ENCODE measurements at places on chromosomes 11 and 22. TPM values are rescaled to one million over a fixed set of nuclear protein-coding genes. Genes with fewer than 3 reads are reported as not detected.

Gene TSPAN32
- 3.4 TPM for polyA plus RNA-seq

DNA sequence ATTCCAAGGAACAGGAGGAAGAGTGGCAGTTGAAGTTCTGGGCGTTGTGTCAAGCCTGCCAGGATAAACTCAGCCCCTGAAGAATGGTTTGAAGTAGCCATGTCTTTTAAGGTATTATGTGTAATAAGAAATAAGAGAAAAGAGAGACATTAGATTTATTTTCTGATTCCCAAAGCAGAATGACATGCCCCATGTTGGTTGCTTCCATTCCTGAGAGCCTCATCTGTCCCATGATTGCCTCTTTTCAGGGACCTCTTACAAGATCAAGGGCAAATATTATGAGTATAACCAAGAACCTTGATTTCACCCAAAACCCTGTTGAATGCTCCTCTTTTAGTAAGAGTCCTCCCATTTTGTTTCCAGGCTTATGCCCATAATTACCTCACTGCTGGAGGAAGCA, at the start of gene OR8D2:
Gene OR8D2 (minus strand): TSS at position 101 of the 400 bp plus-strand sequence. CDS start 0 bp downstream, at position 101.
- no peak for DNase-seq

- no peak for DNase-seq
Observed at GRCh38 chr11:129853518-129854231, 38.0 kb downstream of the TMEM45B start.

- DNase-seq = no peak
Observed at GRCh38 chr22:45650721-45651120, 20.9 kb upstream of the ATXN10 start.

All from left renal cortex interstitium (tissue), 4 donors.